ENCODE measurements at places on chromosomes 2 and 18.
A peak's percentile ranks its signal among the peaks of the same experiment; 100 is the strongest.

DNA sequence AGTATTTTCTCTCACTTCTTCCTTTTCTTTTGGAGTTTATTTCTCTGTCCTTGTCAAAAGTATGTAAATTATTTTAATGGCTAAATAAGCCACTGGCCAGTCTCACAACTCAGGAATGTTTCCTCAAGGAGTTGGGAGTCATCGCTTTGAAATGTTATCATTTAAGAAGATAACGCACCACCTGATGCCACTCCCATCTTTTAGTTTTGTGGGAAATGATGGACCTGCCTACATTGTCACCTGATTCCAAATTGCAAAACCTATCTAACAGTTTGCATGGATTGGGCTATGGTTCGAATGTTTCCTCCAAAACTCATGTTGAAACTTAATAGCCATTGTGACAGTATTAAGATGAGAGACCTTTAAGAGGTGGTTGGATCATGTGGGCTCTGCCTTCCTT, 32.4 kb upstream of the PPM1B start:
- DNase-seq, result no peak

DNA sequence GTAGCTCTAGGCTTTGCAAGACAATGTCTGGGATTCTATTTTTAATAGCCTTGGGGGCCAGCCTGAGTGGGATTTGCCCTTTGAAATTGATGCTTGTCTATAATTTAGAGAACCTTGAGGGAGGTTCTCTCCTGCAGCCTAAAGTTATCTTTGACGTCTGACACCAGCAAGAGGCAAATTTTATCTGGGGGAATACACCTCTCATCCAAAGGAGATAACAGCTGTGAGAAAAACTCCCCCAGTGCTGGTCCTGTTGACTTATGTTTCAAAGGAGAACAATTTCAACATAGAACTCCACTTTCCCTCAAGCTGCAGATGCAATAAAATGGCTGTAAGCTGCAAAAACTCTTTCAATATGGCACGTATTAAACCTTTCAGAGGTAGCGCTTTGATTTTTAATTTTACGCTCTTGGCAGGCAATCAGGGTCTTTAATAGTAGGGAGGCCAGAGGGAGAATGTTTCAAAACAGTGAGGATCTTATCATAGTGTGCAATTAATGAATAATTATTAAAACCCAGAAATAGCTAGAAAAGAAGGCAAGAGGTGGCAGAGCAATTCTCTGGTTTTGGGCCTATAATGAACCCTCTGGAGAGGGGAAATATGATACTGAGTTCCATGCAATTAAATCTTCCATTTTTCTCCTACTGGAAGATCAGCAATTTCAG, 62.4 kb downstream of the LYPD1 start:
- no peak for DNase-seq

DNA sequence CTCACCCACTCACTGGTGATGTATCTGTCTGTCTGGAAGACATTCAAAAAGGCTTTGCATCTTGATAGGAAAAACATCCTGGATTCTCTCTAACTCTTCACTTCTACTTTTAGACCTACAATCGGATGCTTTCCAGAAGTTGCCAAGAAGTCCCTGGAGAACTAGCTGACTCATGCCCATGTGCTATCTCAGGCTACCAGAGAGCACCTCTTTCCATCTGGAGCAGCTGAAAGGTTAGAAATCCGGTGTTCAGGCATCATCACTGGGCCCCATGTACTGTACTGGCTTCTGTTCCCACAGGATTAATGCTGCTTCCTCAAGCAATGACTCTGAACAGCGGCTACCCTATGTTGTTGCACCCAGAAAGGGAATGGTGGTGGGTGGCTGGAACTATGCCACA, 259.0 kb downstream of the NBAS start:
- no peak for DNase-seq

- DNase-seq, result no peak
These were observed 23.4 kb downstream of the SNTG2 start for GRCh38 chr2:974054-974453.

DNA sequence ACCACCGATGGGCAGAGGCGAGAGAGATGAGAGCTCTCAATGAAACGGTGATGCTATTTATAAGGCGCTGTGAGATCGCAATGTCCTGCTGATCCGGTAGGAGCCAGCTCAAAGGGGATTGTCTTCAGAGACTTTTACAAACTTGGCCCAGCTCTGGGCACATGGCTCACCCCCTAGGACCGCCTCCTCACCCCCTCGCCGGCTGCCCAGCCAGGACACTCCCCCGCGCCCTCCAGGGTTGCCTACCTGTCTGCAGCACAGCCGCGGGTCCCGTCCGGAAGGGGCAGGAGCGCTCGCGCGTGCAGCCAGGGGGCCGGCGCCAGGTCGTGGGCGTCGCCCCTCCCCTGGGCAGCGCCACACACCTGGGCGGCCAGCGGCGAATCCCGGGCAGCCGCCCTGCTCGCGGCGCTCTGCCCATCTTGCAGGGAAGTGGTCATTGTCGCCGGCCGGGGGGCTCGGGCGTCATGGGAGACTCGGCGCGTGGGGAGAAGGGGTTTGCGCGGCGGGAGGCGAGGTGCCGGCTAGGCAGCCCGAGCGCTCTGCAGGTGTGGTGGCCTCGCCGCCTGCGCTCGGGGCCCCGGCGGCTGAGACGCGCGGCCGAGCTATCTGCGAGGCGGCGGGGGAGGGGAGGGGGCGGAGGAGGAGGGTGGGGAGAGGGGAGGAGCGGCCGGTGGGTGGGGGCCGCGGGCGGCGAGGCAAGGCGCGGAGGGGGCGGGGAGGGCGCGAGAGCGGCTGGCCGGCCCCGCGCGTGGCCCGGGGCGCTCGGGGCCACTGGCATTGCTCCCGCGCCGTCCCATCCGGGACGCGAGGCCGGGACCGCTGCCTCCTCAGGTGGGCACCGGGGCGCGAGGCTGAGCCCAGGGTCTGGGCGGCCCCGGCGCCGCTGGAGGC, at the start of gene GRB14:
TSS of gene GRB14 (minus strand) at position 610 of the 891 bp plus-strand sequence. CDS start at position 437, 173 bp downstream.
- DNase-seq, result no peak

DNA sequence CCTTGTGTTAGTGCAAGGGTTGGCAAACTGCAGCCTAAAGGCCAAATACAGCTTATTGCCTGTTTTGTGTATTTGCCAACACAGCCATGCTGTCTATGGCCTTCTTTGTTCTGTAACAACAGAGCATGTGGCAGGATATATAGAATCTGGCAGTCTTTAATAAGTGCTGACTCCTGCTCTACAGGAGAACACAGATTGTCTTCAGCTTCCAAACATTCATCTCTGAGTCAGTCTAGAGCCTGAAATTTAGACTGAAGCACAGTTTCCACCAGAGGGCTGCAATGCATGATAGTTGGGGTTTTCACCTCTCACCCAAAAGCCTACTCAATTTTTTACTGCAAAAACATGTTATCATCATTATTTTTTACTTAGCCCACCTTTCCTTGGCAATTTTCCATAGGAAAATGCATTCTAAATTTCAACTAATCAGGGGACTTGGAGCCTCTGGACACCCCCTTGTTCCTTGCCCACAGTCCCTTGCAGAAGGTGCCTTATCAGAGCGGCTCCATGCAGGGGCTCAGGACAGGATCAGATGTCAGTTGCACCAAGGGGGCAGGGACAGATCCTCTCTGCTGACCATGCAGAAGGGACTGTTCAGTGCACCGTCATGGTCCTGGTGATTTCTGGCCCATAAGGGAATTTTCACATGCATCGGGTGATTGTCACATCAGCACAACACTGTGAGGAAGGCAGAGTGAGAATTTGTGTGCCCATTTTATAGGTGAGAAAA, 12.4 kb downstream of the IL37 start:
- DNase-seq, result no peak

DNA sequence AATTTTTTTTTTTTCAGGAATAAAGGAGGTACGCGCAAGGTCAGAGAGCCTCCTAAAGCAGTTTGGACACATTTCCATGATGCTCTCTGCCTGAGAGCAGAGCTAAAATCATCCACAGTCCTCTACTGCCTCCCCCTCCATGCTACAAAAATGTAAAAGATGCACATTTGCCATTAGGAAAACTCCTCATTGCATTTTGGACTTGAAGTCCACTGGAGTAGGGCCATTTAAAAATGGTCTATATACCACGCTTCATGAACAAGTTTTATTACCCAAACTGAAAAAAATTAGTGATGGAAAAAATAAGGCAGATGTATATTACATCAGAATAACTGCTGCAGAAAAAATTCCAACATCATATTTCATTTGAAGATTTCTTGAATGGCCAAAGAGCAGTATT, 256.0 kb downstream of the AFF3 start:
- no peak for DNase-seq

DNA sequence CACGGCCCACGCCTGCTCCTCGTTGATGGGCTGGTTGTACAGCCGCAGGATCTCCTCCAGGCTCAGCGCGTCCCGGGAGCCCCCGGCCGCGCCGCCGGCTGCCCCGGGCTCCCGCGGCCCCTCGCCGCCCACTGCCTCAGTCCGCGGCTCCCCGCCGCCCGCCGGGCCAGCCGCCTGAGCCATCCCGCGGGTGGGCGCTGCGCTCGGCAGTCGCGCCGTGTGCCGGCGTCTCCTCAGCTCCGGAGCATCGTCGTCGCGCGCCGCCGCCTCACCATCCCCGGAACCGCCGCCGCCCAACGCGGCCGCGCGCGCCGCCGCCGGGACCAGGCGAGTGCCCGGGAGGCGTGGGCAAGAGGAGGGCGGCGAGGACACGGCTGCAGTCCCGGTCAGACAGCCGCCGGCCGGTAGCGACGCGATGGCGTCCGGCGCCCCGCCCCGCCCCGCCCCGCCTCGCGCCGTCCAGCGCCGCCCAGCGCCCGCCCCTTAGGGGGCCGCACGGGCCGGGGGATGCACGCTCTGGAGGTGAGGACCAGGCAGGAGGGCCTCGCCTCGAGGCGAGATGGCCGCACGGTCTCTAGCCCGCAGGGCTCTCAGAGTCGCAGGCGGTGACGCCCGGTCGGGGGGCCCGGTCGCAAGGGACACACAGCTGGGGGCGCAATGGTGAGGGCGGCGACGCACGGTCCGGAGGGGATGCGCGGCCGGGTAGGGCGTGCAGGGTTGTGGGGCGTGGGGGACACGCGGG, at the start of gene SPIRE1:
TSS of gene SPIRE1 (minus strand) at position 424 of the 742 bp plus-strand sequence. CDS start at position 183, 241 bp downstream.
- no peak for DNase-seq

GRCh38 chr2:40281021-40281940, 170.6 kb downstream of the SLC8A1 start:
- no peak for DNase-seq

- DNase-seq, result no peak
These were observed 42.2 kb upstream of the TPO start for GRCh38 chr2:1371082-1371481.

GRCh38 chr2:145159676-145160075, 639.8 kb upstream of the ZEB2 start:
- no peak for DNase-seq

GRCh38 chr2:47076586-47077441, 78.3 kb downstream of the STPG4 start:
- no peak for DNase-seq

GRCh38 chr2:64157792-64158191, 13.6 kb upstream of the PELI1 start:
- no peak for DNase-seq

- DNase-seq, result no peak
These were observed 1.4 kb upstream of the MBP start for GRCh38 chr18:77133835-77134496.

DNA sequence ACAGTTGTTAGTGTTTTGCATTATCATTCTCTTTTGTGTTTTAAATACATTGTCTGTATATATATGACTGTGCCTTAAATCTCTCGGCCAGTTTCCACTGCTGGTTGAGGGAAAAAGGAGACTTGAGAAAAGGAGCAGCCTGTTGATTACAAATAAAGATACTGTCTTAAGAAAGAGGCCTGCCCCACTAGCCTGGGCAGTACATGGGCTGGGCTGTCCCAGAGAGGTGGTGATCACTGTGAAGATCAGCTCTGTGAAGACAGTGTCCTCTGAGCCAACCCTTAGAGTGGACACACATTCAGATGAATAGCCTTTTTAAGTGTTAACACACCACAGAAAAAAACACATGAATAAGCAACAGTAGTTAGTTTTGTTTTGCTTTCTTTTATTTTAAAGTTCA, 10.0 kb upstream of the OTX1 start:
- DNase-seq, result no peak

DNA sequence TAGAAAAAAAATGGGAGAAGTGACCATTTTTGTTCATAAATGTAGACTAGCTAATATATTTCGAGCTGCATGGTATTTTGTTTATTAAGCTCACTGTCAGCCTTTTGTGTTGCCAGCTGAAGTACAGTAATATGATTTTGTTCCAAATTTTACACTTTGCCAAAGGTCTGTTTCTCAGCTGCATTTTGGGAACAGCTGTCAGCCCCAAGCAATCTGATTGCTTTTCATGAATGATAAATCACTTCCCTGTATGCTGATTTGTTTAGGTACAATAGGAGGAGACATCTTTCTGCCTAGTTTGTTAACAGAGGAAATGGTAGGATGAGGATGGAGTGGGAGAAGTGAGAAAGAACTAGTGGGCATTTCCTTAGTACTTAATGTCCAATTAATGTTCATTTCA, 79.3 kb downstream of the NABP1 start:
- DNase-seq, result no peak

DNA sequence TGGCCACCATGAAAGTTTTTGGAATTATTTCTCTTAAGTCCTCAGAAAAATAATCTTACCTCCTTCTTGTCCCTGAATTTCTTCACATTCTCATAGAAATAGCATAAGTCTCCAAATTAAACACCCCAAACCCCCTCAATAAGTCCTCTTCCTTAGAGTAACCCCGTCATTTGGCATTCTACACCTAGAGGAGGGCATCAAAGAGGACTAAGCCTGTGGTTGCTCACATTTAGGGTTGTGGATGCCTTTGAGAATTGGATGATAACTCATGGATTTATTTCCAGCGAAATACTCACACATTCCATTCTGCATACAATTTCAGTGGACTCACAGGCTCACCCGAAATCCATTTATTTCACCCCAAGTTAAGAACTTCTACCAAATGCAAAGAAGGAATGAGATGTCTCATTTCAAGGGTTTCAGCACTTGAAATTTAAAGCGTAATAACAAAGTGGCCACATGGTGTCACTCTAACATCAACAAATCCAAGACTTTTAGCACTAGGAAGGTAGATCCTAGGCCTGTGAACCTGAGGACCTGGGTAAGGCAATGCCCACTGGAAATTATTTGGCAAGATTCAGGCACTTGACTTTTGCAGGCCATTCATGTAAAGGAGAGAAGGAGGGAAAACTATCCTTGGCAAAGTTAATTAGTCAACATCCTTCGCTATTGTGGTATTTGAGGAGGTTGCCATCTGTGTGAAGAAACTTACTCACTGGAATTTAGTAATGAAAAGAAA, 24.6 kb downstream of the DYTN start:
- peak; percentile 61 for DNase-seq

GRCh38 chr2:108911807-108912628, 77.0 kb downstream of the EDAR start:
- DNase-seq, result no peak

GRCh38 chr18:25181581-25181980, 170.4 kb downstream of the ZNF521 start:
- DNase-seq, result no peak

DNA sequence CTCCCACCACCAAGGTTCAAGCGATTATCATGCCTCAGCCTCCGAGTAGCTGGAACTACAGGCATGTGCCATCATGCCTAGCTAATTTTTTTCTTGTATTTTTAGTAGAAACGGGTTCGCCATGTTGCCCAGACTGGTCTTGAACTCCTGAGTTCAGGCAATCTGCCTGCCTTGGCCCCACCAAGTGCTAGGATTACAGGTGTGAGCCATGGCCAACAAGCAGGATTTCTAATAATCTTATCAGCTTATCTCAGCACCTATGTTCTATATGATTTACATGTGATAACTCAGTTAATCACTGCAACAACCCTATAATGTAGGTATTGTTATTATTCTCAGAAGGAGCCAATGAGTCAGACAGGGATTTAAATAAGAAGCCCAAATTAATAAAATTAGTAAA, 80.3 kb downstream of the GORASP2 start:
- no peak for DNase-seq
